ENCODE measurements at places on chromosomes 4 and X.
A peak's percentile ranks its signal among the peaks of the same experiment; 100 is the strongest.

- no peak for DNase-seq
These were observed 50.5 kb downstream of the SLC4A4 start for GRCh38 chr4:71389149-71389827.

DNA sequence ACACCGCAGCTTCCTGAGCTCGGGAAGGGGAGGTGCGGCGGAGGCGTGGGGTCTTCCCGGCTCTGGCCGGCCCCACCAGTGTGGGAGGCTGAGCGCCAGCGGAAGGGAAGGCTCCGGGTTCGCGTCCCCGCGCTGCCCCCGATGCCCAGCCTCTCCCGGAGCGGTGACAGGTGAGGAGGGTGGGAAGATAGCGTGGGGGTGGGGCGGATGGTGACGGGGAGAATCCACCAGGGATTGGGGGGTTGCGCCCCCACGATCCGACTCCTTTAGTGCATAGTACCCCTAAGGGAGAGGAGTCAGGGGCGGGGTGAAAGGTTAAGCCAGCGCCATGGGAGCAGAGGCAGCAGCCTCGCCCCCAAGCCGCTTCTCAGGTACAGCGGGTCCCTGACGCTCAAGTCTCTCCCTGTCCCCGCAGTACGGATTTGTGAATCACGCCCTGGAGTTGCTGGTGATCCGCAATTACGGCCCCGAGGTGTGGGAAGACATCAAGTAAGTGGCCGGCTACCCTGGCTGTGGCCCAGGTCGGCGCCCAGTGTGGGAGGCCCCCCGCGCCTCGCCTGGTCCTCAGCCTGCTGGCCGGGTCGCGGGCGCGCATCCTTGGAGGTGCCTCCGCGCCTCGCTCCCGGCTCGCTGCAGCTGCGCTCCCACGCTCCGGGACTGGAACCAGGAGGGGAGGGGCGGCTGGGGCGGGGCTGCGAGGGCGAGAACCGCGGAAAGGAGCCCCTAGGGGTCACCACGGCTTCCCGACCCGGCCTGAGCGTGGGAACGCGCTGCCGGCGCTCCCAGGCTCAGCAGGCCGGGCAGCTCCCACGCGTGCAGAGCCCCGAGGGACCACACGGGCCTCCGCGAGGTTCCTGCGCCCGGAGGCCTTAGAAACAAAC lies 791 bp downstream of the GUCY1B1 start:
- DNase-seq, result no peak

DNA sequence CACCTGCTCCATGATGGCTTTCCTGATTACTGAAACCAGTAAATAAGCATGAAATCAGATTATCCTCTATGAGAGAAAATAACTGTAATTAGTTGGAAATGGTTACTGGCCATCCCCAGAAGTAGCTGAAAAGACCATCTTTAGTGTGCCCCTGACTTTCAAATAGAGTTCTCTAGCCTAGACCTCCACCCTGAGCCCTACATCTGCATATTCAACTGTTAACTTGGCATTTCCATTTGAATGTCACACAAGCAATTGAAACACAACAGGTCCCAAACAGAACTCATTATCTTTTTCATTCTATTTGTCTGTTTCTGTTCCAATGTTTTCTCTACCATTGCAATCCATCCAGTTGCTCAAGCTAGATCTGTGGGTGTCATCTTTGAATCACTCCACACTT lies 952.3 kb downstream of the RPA4 start:
- DNase-seq, result no peak

GRCh38 chr4:53043055-53043454 lies 180.9 kb downstream of the RASL11B start:
- DNase-seq, result no peak

GRCh38 chr4:102116121-102116520 lies 229.2 kb downstream of the SLC39A8 start:
- no peak for DNase-seq

- DNase-seq, result no peak
These were observed 82.6 kb downstream of the ANXA3 start for GRCh38 chr4:78634011-78634664.

DNA sequence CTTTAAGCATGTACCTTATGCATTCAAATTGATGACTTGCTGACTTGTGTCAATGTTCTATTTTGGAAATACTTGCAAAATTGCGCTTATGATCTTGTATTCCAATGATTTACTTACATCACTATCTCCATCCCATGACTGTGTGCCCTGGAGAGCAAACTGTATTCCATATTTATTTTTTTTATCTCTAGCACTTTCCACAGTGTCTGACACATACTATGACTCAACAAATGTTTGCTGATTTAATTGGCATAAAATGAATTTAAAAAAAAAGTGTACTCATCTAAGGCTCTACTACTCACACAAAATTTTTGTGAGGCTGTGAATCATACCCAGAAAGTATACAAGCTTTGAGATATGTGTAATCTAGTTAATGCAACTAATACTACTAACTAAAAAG lies 1066.8 kb upstream of the ADGRL3 start:
- DNase-seq, result no peak

- DNase-seq, result no peak
These were observed 541.9 kb upstream of the BOD1L1 start for GRCh38 chr4:14169460-14169859.

DNA sequence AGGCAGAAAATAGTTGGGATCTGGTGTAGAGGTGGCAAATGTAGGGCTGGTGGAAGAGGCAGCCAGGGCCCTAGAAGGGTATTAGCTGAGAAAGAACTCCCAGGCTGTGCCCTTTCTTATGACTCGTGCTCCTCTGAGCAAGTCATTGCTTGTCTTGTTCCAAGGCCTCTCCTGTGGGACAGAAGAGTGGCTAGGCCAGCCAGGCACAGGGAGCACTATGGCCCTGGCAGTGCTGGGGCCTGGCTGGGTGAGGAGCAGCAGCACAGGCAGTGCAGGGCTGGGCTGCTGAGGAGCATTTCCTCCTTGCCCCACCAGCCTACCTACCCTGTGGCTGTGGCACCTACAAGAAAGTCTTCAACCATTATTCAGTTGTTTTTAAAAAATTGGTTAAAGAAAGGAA lies 298.5 kb upstream of the NR3C2 start:
- DNase-seq, result no peak

GRCh38 chr4:73606465-73606974 lies 13.7 kb downstream of the RASSF6 start:
- peak; percentile 44 for DNase-seq

- DNase-seq, result no peak
These were observed 1.9 kb downstream of the POU4F2 start for GRCh38 chr4:146640465-146641061.

DNA sequence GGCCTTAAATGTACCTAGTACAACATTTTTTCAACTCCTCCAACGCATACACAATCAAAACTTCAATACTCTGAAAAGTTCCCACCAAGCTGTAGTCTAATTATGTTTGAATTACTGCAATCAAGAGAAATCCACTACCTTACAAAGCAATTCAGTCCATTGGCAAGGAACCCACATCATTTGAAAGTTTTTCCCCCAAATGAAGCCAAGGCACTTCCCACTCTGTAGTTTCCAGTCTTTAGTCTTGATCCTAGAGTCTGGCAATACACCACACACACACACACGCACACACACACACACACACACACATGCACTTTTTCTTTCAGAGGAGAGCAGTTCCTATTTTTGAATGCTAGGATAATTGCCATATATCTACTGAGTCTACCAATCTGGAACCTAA lies 79.6 kb downstream of the ANTXR2 start:
- no peak for DNase-seq

DNA sequence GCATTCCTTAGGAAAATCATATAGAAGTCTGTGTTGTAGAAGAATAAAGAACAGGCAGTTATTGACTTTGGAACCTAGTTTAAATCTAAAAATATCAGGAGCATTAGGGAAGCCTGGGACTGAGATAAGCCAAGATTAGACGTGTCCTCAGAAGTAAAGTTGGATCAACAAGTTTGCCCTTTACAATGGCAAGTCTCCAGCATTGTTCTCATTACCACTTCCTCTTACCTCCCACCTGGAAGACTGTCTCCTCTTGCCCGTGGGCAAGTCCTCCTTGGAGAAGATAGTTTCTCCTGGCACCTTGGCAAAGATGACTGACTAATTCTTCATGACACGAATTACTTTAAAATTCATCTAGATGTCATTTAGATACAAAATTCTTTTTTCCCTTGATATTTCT lies 37.8 kb downstream of the CNKSR2 start:
- DNase-seq, result no peak

DNA sequence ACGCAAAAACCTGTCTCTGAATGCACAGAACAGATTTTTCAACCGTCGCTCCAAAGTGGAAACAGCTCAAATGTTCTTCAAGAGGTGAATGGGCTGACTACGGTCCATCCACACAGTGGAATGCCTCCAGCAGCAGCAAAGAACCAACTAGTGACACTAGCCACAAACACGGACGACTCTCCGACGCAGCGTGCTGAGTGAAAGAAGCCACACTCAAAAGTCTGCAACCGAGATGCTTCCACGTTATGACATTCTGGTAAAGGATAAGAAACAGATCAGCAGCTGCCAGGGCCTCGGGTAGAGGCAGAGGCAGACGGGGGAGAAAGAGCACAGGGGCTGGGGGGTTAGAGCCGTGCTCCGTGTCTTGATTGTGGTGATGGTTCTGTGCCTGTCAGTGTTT lies 125.2 kb downstream of the AFAP1 start:
- no peak for DNase-seq

GRCh38 chr4:73447671-73448070 lies 11.7 kb downstream of the AFP start:
- no peak for DNase-seq

GRCh38 chr4:89307446-89308160 lies at the start of gene GPRIN3:
TSS of gene GPRIN3 (minus strand) at chr4:89307800. CDS start at chr4:89250110, 57,690 bp downstream.
- DNase-seq, result peak; percentile 14

- no peak for DNase-seq
These were observed 641.6 kb downstream of the ANKRD50 start for GRCh38 chr4:124070688-124071484.

DNA sequence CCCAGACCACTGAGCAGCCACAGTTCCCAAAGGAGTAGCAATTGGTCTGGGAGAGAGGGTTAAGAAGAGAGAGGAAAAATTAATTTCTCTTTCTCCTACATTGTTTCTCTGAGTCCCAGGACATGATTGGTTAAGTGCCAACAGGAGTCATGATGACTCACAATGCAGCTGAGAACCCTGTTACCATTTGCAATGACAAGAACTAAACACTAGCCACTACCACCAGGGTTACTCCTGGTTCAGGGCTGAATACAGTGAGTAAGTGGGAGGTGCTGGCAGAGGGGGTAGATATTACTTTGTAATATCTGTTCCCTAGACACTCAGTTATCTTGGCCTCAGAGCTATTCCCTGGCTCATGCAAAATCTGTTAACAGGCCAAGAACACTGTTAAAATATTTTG lies 18.0 kb downstream of the ETDC start:
- no peak for DNase-seq

DNA sequence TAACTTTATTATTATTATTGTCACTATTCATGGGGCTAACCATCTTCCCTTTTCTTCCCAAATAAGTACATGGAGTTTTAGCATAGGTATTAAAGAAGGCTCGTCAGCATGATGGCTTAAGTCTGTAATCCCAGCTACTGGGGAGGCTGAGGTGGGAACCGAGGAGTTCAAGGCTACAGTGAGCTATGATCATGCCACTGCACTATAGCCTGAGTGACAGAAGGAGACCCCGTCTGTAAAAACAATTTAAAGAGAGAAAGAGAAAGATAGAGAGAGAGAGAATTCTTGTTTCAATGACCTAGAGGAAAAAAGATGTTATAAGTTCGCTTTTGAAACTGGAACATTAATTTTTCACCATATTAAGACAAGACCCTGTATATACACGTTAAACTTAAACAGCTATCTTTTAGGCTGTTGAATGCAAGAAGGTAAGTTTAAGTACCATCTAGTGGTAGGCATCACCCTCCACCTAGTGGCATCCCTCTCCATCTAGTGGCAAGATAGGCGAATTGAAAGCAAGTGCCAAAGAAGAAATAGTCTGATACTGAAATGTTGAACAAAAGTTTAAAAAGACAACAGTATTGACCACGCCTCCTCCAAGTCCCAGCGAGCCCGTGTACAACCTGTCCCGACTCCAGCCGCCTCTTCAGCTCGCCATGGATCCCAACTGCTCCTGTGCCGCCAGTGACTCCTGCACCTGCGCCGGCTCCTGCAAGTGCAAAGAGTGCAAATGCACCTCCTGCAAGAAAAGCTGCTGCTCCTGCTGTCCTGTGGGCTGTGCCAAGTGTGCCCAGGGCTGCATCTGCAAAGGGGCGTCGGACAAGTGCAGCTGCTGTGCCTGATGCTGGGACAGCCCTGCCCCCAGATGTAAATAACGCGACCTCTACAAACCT lies 26.0 kb upstream of the YTHDC1 start:
- DNase-seq, result no peak

- no peak for DNase-seq
These were observed 905 bp downstream of the NSUN7 start for GRCh38 chr4:40750461-40751258.

- DNase-seq, result no peak
These were observed 81.1 kb upstream of the CT45A1 start for GRCh38 chrX:135632353-135632752.

GRCh38 chr4:116603096-116603495 lies 482.3 kb downstream of the TRAM1L1 start:
- no peak for DNase-seq

DNA sequence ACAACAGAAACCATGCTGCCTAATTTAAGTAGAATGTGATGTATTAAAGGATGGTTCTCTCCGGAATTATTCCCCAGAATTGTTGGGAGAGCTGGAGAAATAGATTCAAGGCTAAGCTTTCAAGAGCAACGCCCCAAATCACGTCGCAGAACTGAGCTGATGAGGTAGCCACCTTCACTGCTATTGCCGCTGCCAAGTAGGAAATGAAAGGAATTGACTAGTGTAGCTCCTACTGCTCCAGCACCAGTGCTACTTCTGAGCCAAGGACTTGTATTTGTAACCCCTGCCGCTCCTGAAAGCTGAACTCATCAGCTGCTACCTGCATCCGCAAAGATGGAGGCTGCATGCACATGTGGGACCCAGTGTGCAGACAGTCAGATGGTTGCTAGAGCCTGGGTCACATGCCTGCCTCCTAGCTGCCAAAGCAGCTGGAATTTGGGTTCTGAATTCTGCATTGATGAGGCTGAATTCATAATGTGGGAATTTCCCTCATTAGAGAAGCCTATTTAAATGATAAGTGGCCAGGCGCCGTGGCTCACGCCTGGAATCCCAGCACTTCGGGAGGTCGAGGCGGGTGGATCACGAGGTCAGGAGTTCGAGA lies 173.9 kb downstream of the PDGFRA start:
- DNase-seq, result no peak

DNA sequence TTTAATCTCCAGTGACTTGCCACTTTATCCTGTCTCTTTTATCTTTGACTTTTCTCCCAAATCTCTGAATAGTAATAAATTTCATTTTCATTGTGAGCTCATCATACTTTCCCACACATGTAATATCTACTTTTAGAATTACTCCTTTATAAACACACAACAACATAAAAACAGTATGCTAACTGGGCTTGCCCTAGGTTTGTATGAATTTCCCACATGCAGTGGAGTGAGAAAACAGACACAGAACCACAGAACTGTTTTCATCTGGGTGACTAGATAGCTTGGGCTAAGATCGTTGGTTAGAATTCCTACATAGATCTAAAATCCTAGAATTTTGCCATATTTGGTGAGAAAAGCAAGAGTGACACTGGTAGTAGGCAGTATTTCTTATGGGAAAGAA lies 409.5 kb downstream of the SPRY1 start:
- DNase-seq, result no peak

- no peak for DNase-seq
These were observed 91.9 kb downstream of the DNAAF6 start for GRCh38 chrX:107298276-107298675.
